ENCODE measurements at places on chromosomes 6 and 20.

DNA sequence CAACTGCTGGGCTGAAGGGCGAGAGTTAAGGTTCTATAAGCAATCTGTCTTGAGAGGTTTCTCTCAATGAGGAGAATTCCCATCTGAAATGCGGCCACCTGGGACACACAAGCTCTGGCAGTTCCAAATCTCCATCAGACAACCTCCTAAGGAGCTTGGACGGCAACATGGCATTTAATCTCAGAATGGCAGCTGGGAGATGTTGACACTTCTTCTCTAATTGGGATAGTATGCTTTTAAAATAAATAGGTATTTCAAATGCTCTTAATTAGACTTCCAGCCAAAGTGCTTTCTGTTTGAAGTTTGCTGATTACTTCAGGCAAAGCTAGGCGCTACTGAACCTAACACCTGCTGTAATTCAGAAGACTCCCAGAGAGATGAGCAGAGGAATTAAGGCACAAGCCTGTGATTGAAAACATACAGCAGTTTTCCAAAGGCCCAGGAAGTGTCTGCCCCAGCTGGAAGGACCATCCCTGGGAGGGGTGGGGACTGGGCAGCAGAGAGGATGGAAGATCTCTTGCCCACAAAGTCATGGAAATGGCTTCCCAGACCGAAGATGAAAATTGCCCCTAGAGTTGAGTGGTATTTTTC, 59.1 kb upstream of the KCNK16 start:
- DNase-seq: no peak

- no peak for DNase-seq
These were observed 203.1 kb downstream of the UBE3D start for GRCh38 chr6:82862543-82862942.

GRCh38 chr6:159399751-159400221, 230.6 kb downstream of the FNDC1 start:
- no peak for DNase-seq

GRCh38 chr6:89433252-89434149, 549 bp downstream of the ANKRD6 start:
- peak; percentile 53 for DNase-seq

DNA sequence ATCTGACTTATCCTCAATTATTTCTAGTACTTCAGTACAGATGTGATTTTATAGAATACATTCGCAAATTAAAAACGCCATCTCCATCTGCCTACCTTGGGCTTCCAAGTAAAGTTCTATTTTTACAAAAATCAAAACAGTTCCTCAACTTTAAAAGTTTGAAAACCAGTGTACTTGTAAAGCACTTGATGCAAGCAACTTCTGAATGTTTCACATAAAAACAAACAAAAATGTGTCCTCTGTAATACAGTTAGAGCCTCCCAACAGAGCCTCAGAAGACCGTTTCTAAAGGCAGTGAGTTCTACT, 384 bp upstream of the MANEA start:
- no peak for DNase-seq

- peak; percentile 32 for DNase-seq
These were observed 421.1 kb upstream of the AGPAT4 start for GRCh38 chr6:161694995-161695394.

- no peak for DNase-seq
These were observed 59.8 kb downstream of the PSMB1 start for GRCh38 chr6:170493354-170493753.

- no peak for DNase-seq
These were observed 213.7 kb downstream of the CDKAL1 start for GRCh38 chr6:20747991-20748390.

- peak; percentile 86 for DNase-seq
These were observed 3.7 kb downstream of the OGFR start for GRCh38 chr20:62808211-62808865.

DNA sequence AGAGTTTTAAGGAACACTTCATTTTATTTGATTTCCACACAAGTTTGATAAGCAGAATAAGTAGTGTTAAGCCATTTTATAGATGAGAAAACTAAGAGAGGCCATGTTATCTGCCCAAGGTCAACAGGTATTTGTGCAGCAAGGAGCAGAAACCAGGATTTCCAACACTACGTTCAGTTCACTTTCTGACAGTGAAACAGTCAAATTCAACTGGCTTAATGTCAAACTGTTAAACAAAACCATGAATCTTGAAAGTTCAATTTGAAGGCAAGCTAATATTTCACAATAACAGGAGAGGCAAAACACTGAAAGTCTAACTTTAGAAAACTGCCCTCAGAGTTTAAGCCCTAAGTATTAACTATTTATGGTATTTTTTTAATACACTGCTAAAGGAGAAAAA, 32.6 kb downstream of the DTNBP1 start:
- no peak for DNase-seq

DNA sequence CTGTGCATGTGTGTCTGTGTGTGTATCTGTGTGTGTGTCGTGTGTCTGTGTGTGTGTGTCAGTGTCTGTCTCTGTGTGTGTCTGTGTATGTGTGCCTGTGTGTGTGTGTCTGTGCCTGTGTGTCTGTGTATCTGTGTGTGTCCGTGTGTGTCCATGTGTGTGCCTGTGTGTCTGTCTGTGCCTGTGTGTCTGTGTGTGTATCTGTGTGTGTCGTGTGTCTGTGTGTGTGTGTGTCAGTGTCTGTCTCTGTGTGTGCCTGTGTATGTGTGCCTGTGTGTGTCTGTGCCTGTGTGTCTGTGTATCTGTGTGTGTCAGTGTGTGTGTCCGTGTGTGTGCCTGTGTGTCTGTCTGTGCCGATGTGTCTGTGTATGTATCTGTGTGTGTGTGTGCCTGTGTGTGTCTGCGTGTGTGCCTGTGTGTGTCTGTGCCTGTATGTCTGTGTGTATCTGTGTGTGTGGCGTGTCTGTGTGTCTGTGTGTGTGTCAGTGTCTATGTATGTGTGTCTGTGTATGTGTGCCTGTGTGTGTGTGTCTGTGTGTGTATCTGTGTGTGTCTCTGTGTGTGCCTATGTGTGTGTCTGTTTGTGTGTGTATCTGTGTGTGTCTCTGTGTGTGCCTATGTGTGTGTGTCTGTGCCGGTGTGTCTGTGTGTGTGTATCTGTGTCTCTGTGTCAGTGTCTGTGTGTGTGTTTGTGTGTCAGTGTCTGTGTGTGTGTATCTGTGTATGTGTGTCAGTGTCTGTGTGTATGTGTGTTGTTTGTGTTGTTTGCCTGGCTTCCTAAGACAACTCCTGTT, 11.6 kb downstream of the SNPH start:
- no peak for DNase-seq

- DNase-seq: no peak
These were observed 90.0 kb downstream of the SASH1 start for GRCh38 chr6:148432462-148433195.

- peak; percentile 43 for DNase-seq
These were observed 116.5 kb upstream of the ESR1 start for GRCh38 chr6:151690768-151691562.

DNA sequence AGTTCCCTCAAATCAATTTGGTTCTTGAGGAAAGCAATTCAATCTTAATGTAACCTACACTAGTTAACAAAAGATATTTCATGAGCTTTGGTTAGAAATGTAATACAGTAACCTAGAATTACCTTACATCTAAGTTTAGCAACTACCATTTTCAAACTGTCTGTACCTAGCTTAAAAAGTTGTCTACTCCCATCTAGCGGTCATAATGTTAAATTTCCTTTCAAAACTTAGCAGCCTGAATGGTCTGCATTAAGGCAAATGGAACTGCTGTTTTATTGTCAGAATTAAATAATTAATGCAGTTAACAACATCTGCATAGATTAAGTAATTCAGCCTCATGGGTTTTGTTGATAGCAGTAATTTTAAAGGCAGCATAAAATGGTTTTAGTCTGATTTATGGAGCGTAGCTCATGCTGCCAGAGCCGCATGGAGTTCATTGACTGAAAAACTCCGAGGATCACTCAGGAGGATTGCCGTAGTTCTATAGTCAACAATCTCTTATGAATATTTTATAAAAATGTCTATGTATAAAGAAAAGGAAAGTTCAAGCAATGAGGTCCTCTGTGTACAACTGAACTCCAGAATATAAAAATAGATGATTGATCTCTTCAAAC, 485.4 kb upstream of the MANEA start:
- no peak for DNase-seq

GRCh38 chr6:98579079-98579478, 255.3 kb upstream of the POU3F2 start:
- DNase-seq: no peak

GRCh38 chr6:159217595-159218275, 48.5 kb downstream of the FNDC1 start:
- peak; percentile 70 for DNase-seq

DNA sequence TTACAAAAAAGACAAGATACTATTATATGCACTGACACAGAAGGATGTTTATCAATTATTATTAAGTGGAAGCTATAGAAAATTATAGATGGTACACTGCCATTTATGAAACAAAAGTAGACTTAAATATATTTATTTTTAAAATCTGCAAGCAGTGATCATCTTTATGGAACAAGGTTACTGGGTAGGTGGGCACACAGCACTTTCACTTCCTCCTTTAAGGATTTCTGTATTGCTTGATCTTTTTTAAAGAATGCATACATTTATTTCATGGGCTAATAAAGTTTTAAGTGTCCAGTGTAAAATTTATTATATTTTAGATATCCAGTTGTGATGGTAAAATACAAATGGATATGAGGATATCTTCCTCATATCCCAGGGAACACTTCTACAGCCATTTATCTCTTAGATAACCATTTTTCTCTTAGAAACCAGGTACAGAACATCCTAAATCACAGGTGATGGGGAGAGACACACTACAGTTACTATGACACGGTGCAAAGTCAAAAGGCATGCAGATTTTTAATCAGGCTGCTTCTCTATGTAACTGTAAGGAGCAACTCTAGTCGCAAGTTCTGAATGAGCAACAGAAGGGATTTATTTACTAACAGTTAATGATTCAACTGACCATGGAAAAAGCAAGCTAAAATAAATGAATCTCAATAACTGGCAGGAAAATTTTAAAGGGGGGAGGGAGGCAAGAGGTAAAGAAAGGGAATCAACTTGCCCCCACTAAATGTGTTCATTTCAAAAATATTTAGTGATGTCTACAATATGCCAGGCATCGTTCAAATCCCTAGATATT, 2.2 kb downstream of the FBXL4 start:
- no peak for DNase-seq

GRCh38 chr6:154511791-154512190, 1.3 kb upstream of the CNKSR3 start:
- DNase-seq: no peak

DNA sequence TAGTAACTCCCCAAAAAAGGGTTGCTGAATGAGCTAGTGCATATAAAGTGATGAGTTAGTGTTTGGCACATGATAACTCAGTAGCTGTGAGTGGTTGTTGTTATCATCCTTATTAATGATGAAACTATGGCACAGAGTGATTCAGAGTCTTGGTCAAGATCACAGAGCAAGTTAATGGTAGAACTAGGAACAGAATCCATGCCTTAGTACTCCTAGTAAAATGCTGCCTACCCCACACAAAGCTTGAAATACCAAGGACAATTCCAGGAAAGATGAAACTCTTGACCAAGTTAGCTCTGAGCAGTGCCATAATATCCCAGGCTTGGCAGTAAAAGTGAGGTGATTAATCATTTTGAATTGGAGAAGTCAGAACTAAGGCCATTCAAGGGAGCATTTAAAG, 109.1 kb upstream of the ENPP5 start:
- no peak for DNase-seq

GRCh38 chr20:54078296-54078984, 8.0 kb upstream of the BCAS1 start:
- peak; percentile 24 for DNase-seq

DNA sequence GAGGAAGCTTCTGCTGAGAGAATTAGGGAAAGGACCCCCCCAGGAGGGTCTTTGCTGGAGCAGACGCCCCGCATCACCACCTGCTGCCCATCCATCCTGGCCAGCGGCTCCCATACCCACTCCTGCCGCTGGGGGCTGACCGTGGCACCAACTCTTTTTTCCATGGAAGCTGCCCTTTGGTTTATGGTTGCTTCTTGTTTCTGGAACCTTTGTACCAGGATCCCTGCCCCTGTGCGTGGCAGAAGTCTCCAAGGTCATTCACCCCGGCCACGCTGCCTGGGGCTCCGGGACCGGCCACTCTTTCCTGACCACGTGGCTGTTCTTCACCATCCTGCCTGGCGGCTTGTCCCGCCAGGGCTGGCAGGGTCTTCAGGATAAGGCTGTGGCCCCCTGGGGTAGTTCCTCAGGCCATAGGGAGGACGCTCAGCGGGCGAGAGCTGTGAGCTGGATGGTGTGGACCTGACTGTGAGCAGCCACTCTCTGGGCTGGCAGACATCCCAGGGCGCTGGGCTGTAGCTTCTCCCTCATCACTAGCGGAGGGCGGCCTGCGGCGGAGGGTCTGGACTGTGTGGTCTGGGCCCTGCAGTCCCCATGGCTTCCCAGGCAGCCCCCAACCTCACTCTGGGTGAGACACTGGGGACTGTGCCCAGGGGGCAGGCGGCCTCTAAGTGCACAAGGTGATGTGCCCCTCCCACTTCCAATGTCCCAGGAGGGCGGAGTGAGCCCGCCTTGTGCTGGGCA, 22.8 kb upstream of the RBBP8NL start:
- no peak for DNase-seq

- DNase-seq: no peak
These were observed 39.9 kb upstream of the RNF8 start for GRCh38 chr6:37313723-37314486.

DNA sequence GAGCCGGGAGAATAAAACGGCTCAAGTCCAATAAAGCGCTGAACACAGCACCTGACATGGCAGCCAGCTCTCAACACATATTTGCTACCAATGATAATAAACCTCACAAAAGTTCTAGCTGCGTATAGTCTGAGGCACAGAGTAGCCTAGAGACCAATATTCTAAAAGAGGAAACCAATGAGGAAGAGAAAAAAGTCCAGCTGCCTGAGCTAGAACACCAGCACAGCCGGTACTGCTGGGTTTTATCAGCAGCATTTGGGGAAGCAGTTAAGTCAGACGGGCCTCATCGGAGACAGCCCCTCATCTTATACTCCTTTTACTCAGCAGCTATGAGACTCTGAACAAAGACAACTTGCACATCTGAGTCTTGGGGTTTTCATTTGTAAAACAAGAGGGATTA, 2.4 kb upstream of the RTF2 start:
- DNase-seq: peak; percentile 52

DNA sequence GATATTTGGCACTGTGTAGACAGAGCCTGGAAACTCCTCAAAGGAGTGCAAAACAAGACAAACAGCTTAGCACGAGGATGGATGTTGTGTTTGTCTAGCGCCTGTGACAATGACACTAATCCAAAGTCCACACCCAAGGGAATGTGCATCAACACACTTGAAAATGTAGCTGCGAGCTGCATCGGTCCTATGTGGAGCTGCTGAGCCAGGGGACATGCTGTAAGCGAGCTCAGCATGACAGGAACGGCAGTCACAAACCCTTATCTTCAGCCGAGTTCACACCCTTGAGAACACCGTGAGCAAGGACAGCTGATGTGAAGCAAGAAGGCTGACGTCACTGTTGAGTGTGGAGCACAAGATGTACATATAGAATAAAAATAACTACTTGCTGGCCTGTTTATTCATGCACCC, 684.3 kb downstream of the QKI start:
- no peak for DNase-seq

- DNase-seq: no peak
These were observed 115.6 kb downstream of the KHDC1L start for GRCh38 chr6:73109659-73110058.
